HuH-7 (cell line): ENCODE measurements at places on chromosomes 3 and 15.
A peak's percentile ranks its signal among the peaks of the same experiment; 100 is the strongest.

DNA sequence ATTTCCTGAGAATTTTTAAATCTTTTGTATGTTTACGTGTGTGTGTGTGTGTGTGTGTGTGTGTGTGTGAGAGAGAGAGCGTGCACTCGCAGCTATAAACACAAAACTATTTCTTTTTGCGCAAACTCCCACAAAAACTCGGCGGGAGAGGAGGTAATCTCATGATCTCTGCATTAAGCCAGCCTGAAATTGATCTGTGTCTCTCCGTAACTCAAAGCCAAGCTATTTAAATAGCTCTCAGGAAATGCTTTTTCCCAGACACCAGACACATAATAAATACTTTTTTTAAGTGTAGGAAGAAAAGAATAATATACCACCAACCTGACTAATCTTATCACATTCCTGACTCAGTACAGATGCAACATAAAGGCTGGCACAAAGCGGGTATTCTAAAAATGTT, 226.8 kb downstream of the MAGI1 start:
- no peak for DNase-seq

GRCh38 chr3:58824285-58824684, 157.7 kb upstream of the FAM3D start:
- peak; percentile 20 for DNase-seq

- no peak for DNase-seq
These were observed 25.3 kb downstream of the FOXL2 start for GRCh38 chr3:138921316-138922292.

DNA sequence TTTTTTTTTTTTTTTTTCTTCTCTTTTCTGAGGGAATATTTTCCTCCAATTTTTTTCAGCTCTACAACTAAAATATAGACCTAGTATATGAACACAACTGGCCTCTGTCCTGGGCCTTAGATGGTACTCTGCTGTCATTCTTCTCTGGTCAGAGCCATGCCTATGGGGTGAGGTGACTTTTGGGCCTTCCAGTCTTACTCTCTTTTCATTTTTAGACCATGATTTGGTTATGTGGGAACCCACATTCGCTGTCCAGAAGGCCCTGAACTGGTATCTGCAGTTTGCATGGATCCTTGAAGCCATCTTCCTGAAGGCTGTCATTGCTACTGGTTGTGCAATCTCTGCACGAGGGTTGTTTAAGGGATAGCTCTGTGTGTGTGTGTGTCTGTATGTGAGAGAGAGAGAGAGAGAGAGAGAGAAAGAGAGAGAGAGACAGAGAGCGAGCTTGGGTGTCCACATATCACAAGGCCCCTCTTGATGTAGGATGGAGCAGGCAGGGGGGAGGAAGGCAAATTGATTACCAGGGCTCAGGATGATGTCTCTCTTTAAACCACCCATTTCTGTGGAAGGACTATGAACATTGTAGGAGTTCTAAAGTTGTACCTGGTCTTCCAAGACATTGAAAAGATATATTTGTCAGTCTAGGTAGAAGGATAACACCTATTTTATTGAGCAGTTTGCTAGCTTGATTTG, 6.9 kb downstream of the TGFBR2 start:
- DNase-seq = no peak

DNA sequence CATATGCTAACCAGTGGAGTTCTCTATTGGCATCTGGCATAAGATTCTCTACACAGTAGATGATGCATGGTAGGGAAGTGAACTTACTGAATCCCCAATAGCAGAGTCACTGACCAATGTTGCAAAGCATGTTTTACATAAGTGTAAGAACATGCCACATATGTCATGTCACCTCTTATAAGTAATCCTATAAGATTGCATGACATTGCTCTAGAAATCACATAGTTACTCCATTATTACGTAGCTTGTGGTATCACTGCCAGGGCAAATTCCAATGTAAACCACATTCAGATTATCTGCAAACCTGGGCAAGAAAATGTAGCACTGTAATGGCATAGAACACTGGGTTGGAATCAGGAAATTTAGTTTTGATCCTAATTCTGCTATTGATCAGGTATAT, 198.2 kb upstream of the UMPS start:
- no peak for DNase-seq
